Kidney tubule cell (primary cell): ENCODE measurements at places on chromosomes 7 and 10.

DNA sequence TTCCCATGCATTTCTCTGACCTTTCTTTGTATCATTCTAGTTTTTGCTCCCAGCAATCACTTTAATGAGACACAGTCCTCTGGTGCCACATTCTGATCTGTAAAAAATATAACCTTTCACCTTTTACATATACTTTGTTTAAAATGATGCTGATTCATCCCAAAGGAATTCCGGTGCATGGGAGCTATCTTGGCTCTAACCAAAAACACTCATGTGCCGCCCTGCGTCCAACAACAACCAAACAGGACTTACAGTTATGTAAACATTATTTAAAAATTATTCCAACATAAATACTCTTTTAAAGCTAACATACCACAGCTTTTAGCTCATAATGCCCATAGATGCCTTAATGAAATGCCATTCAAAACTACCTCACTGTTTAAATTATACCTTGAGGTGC is 7.7 kb upstream of the OPALIN start:
- no peak for DNase-seq

DNA sequence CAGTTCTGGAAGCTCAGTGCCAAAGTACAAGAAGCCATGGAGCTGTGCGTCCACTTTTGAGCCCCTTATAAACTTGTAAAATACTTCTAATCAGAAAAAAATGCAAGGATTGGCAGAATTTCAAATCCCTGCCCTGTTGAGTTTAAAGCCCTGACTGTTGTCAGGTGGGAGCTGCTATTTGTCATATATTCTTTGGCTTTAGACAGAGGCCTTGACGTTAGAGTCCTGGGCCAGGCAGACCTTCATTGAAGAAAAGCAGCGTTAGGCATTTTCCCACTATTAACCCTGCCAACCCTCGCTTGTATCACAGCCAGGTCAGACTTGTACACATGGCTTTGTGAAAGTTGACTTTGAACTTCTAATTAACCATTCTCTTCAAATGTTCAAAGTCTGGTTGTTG is 155.4 kb downstream of the TWIST1 start:
- DNase-seq = no peak

DNA sequence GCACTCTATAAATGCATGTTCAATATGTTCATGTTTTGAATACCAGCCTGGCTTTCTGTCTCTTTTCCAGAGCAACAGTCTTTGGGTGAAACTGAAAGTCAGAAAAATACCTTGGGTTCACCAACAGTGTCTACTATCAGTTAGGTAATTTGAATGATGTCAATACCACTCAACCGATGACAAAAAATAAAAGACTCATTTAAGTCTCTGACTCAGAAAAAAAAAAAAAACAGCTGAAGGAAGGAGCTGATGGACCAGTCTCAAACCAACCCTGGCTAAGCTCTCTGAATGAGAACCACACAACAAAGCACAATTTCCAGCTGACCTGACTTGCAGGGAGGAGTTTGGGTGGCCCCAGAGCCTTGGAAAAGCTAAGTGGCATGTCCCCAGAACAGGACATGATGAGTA is 42.5 kb downstream of the ABLIM1 start:
- DNase-seq = peak; percentile 94

DNA sequence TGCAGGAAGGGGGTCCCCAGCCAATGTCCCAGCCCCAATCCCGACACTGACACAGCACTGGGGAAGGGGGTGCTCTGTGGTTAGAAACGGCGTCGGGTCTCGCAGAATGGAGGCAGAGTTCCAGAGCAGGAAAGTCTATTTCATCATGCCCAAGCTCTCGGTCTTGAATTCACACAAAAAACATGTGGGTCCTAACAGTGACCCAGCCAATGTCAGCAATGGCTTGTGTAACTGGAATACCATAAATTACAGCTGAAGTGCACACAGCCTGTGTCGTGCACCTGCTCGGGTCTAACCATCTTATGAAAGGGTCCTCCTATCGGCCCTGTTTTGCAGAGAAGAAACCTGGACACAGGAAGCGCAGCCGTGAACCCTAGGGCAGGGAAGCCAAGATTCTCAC is 324.1 kb downstream of the ADARB2 start:
- DNase-seq = no peak

DNA sequence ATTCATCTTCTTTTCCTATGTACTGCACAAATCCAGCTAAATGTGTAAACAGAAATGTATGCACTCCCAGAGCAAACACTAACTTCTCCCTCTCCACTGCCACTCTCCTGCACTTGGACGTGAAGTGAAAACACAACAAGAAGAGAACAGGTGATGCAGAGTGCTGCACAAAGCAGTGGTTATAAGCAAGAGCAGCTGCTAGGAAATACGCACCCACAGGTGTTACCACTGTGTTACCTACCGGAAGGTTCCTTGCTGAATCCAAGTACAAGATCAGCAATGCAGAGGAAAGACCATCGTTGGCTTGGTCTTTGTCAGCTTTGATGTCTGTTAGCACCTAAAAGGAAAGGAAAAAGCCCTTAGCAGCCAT is 54.6 kb upstream of the NCAPG2 start:
- no peak for DNase-seq

- no peak for DNase-seq
Measured at GRCh38 chr10:122162671-122163173, 108.4 kb upstream of the BTBD16 start.

DNA sequence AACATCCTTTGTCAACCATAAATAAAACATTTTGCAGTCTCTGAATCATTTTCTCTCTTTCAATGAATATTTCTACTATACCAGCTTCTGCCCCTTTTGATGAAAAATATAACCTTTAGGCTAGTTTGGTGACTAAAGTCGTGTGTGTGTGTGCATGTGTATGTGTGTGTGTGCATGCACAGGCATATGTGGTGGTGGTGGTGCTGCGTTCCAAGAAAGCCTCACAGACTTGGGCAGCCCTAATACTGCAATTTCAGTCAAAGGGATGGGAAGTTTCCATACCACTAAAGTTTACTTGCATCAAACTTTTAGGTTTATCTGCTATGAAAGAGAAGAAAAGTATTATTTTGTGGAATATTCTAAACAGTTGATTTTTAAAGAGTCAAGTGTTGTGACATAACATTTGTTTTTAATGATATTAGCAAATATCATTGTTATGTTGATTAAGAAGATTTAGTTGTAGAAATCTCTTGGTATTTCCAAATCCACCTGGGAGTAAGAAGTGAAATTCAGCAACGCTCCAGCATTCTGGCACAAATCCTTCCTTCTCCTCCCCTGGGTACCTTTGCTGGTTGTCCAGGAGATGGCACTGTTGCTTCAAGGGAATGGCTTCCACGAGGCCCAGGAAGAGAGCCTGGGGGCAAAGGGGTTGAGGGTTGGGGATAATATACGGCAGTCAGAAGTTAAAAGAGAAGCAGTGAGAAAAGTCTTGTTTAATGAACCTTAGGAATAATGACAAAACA is 41.5 kb downstream of the ASB4 start:
- peak; percentile 56 for DNase-seq

DNA sequence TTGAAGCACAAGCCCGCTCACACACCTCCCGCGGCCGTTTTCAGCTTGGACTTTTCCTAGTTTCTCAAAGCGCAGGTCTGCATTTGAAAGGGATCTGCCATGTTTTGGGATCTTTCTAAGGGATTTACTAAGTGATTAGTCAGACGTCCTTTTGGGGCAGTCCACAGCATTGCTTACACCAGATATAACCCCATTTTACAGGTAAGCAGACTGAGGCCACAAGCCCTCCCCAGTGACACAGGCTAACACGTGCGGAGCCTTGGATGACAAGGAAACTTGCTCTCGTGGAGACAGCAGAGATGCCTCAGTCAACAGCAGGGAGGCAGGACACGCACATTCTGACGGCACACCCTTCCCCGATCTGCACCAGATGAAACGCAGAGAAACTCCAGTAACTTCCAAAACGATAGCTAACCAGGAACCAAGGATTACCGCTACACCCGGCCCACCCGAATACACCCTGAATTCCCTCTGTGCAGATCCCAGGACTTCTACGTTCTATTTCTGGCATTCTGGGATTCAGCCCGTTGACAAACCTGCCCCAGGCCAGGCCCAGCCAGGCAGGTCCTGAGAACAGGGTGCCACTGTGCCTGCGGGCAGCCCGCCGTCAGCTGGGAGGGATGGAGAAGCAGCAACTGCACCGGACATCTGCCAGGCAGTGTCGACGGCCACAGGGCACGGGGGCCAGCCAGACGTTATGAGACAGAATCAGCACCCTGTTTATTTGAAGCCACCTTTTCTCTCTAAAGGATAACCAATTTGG is 27.9 kb downstream of the FOXL3 start:
- DNase-seq = no peak

DNA sequence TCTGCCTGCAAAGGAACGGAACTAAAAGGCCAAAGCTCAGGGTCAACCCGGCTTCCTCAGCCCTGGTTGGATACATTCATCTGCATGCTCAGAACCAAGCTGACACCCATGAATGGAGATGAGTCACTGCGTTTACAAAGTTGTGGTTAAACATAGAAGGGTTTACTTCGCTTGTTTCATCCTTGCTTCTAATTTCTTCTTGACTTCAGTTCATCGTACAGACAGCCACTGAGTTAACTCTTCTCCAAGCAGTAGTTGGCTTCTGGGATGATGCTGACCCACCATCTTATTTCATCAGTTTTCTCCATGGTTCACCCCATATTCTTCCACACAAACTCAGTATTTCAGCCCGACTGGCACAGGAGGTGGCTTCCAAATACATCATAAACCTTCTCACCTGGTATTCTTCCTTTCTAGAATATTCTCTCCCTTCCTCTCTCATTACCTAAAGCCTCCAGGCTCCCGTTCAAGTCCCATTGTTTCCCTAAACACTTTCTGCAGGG is 166.3 kb upstream of the RNF32 start:
- peak; percentile 93 for DNase-seq

DNA sequence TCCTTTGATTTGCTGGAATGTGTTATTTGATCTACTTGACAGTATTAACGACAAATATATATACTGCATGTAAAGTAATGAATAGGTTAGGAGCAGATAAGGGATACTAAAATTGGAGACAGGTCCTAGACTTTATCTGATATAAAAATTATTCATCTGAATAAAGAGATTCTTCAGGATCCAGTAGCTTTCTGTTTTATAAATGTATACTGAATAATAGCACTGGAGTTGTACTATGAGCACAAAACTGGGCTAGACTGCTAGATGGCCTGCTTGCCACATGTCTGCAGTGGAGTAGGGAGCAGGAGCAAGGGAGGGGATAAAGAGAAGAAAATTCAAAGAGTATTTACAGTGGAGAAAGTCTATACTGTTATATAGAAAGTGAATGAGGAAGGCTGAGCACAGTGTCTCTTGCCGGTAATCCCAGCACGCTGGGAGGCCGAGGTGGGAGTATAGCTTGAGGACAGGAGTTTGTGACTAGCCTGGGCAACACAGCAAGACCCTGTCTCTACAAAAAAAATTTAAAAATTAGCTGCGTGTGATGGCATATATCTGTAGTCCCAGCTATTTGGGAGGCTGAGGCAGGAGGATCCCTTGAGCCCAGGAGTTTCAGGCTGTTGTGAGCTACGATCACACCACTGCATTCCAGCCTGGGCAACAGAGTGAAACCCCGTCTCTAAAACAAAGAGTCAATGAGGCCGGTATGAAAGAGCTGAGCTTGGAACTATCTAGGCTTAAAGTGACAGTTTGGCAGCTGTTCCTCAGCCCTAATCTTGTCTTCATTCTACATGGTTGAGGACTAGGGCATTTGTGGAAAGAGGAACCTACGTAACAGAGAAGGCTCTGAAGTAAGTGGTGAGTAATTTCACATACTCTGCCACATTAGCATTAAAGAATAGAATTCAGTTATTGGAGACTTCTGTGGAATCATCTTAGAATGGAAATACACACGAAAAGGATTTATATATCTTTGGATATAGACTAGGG is 41.8 kb downstream of the CD36 start:
- no peak for DNase-seq

DNA sequence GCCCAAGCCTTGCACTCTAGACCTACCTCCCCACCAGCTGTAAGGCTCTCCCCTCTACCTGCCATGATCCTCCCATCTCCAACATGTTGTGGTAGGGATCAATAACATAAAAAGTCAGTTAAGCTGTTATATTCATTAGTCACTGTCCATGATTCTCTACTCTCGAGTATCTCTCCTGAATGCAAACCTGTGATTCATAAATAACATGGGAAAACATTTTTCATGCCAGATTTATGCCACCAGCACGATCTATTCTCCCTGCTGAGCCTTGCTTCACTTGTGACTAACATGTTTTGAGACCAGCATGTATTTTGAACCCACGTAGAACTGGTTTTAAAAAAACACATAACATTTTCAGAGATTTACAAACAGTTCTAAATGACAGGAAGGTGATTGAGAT is 30.3 kb downstream of the TMEM168 start:
- no peak for DNase-seq

GRCh38 chr7:33628894-33629293 is 276.4 kb upstream of the BMPER start:
- DNase-seq = no peak

- DNase-seq = no peak
Measured at GRCh38 chr10:118723466-118723865, 31.3 kb downstream of the CACUL1 start.

DNA sequence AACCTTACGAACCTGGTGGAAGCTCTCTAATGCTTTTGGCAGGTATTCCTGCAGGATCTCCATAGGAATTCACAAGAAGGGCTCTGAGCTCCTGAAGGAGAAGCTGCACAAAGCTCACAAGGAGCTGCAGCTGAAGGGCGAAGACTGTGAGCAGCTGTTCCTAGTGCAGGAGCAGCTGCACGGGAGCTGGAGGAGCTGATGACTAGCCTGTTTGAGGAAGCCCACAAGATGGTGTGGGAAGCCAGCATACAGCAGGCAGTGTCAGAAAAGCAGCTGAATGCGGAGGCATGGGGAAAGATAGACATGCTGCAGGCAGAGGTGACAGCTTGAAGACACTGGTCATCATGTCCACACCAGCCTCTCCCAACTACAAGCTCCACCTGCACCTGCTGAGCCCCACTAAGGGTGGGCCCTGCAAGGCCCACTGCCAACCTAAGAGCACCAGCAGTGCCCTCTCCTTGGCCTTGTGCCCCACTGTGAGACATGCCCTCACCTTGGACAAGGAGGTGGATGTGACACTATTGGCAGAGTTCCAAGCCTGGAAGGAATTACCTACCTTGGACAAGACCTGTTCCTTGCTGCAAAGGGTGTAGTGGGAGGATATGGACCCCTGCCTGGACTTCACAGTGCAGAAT is 250.6 kb downstream of the BBS9 start:
- no peak for DNase-seq

DNA sequence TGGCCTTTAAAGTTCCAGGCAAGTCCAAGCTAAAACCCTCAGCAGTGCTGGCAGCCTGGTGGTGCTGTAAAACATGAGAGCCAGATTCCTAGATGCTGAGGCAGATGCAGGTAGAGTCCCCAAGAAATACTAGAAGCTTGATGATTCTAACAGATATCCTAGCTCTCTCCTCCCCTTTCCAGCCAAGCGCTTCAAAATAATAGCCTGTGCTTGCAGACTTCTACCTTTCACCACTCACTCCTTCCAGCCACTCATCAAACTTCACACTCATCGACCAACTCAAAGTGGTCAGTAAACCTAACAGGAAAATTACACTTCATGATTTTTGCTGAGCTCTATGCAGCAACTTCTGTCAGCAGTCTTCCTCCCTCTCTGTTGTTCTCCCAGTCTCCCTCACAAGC is 50.2 kb downstream of the LMBR1 start:
- peak; percentile 20 for DNase-seq
